ENCODE measurements at places on chromosomes 4 and X.

DNA sequence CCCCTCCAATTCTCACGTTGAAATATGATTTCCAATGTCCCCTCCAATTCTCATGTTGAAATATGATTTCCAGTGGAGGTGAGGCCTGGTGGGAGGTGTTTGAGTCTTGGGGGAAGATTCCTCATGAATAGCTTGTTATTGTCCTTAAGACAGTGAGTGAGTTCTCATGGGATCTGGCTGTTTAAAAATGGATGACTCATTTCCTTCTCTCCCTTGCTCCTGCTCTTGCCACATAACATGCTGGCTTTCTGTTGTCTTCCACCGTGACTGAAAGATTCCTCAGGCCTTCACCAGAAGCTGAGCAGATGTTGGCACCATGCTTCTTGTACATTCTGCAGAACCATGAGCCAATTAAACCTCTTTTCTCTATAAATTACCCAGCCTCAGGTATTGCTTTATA, 346.8 kb upstream of the TECRL start:
- DNase-seq = no peak

GRCh38 chrX:129686422-129686948, 31.7 kb upstream of the APLN start:
- no peak for DNase-seq

DNA sequence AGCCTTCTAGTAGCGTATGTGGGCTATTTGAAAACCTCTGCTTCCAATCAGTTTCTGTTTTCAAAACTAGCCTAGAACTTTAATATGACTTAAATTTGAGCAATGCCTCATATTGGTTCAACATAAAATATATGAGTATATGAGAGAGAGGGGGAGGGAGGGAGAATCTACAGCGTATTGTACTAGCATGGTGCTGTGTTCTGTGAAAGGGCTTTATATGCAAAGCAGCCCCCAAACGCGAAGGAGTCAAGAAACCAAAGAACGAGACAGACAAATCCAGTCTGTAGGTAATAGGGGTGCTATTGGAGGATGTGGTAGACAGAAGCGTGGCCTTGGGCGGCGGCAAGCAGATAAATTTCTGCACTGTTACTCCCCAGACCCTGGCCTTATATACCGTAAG, 784 bp upstream of the ANXA5 start:
- DNase-seq = no peak

DNA sequence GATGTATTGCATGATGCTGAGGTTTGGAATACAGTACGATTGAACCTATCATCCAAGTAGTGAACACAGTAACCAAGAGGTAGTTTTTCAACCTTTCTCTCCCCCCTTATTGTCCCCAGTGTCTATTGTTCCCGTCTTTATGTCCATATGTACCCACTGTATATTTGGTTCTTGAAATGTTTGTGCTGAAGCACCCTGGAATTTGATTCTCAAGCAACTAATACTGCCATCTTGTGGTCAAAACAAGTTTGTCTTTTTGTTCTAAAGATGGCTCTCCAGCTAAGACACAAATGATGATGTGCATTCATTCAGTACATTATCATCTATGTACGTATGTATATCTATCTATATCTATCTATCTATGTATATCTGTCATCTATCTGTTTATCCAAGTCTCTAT, 33.5 kb upstream of the DCX start:
- DNase-seq = peak; percentile 37

DNA sequence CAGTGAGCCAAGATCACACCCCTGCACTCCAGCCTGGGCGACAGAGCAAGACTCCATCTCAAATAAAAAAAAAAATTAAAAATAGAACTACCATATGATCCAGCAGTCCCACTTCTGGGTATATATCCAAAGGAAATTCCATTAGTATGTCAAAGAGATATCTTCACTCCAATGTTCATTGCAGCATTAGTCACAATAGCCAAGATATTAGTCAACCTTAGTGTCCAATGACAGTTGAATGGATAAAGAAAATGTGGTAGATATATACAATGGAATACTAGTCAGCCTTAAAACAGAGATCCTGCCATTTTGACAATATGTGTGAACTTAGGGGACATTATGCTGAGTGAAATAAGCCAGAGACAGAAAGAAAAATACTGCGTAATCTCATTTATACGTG, 49.4 kb downstream of the C4orf46 start:
- no peak for DNase-seq

DNA sequence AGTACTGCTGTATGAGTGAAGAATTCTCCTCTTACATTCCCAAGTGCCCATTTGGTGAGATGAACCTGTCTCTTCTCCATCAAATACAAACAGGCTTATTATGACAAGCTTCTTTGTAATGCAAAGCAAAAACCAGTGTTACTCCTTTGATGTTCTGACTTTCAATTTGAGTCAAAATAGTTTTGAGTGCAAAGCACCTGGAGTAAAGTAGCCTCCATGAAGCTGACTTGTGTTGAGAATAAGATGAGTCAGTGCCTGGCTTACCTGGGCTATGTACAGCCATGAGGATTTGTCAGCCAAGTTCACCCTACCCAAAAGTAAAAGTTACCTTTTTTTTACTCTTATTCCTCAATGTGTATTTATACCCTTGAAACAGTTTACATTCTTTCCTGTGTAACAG, 132.5 kb upstream of the FMR1 start:
- no peak for DNase-seq

DNA sequence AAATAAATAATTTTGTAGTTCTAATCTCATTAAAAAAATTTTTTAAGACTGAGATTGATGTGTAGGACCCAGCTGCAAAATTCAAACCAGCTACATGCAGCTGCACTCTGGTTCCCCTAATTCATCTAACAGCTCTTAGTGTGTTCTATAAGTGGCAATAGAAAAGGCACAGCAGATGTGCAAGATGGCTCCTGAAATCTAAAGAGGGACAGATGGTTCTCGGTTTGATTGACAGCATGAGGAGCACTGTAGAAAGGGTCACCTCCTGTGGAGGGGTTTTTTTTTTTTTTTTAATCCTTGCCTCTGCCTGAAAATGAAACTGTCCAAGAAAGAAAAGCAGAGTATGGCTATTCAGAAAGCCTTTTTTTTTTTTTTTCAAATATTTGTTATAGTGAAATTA, 16.9 kb upstream of the OCIAD1 start:
- DNase-seq = no peak

DNA sequence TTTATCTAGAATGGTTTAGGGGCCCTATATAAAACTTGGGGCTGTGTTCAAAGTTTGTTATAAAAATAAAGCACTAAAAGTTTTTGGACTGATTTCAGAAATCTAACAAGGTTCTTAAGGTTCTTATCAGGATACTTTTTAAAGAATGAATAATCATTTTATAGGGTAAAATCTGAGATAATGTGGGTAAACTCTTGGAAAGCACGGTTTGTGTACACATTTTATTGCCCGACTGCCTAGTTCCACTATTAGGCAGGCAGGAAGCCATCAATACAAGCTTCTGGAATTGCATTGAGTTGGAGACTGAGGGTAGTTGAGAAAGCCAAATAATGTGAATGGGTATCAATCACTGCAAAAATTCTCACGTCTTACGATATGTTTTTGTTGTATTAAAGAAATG, 331.0 kb upstream of the PITX2 start:
- no peak for DNase-seq

GRCh38 chr4:88937081-88937480, 119.9 kb downstream of the FAM13A start:
- no peak for DNase-seq

- no peak for DNase-seq
Observed at GRCh38 chrX:52082578-52082977, 13.6 kb upstream of the MAGED4B start.

DNA sequence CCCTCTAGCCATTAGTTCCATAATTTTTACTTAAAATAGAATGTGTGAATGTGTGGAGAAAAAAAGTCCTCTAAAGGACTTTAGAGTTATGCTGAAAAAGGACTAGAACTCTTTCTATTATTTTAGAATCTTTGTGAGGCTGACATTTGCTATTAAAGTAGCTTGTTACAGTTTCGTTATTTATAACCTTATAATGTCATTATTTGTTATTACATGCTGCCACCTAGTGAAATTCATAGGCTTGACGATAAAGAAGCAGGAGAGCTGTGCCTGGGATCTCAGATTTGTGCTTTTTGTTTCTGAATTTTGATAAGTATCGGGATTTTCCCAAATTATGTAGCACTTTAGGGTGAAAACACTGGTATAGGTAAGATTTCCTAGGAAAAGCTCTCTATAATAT, 38.5 kb upstream of the TAPT1 start:
- no peak for DNase-seq

GRCh38 chrX:1472975-1473374, 20.3 kb upstream of the ASMTL start:
- no peak for DNase-seq

- DNase-seq = no peak
Observed at GRCh38 chrX:116284400-116284799, 113.9 kb downstream of the AGTR2 start.

Data from CD4-positive, alpha-beta T cell treated with Interferon alpha-2 for 1 hour (primary cell).